ENCODE measurements at places on chromosomes 11 and 22.

- no peak for DNase-seq
Observed at GRCh38 chr11:106656646-106657045, 361.6 kb downstream of the GUCY1A2 start.

GRCh38 chr22:28329186-28330073 lies 350.2 kb downstream of the TTC28 start:
- no peak for DNase-seq

DNA sequence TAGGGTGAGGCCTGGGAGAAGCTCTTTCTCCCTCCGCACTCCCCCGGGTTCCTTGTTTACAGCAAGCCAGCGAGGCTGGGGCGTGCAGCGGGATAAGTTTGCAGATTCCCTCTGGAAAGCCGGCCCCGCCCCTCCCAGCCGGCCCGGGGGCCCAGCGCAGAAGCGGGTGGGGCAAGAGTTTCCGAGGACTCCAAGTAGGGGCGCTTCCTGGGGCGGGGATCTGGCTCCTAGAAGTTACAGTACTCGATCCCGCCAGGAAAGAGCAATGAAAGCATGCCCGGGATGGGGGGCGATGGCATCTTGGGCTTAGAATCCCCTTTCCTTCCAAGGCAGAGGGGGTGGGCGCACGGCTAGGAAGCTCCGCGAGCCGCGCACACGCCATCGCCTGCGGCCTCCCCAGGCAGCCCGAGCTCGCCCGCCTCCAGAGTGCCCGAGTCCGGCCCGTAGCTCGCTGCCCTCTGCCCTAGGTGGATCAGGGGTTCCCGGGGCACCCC lies 385 bp downstream of the TST start:
- DNase-seq: no peak

DNA sequence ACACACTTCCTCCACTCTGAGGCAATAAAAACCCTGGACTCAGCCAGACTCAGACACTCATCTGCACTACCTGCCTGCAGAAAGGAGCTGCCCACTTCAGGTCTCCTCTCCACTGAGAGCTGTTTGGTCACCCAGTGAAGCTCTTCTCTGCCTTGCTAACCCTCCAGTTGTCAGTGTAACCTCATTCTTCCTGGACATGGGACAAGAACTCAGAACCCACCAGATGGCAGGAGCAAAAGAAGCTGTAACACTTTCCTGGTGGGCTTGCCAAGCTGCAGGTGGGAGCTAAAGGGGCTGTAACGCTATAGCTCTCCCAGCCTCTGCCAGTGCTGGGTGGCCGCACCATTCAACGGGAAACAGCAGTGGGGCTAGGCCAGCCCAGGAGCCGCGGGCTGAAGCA lies 89.7 kb downstream of the CCDC73 start:
- no peak for DNase-seq

GRCh38 chr11:47259232-47259977 lies 1.6 kb downstream of the NR1H3 start:
- peak; percentile 77 for DNase-seq

- DNase-seq: no peak
Observed at GRCh38 chr22:50032109-50032871, 19.7 kb upstream of the IL17REL start.

DNA sequence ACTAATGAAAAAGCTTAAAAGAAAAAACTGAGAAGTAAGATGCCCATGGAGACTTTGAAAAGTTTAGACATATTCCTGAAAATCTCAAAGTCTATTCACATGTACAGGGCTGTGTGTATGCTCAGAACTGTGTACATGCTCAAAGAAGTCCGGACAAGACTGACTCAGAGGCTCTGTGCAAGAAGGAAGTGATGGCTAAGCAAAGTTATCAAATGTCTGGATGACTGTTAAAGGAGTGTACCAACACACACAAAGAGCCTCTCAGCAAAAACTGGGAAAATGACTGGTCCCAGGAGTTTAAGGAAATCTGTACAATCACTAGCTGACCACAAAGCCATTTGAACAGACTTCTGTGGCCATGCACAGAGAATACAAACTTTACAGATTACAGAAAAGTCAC lies 33.1 kb upstream of the ARHGAP32 start:
- no peak for DNase-seq

DNA sequence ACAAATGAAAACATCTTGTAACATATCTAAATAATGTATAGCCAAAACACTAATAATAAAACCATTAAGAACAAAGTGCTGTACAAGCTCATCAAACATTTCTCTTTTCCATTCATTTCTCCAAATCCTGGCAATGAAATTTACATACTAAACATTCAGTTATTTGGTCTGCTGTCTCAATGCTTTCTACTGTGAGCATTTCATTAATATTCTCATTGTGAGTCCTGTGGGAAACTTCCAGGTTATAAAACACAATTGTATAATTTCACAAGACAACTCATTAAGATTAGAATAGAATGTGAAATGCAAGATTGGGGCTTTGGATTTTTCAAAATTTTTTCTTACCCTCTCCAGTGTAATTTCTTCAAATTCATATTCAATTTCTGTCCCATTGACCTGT lies 876.9 kb upstream of the CCDC90B start:
- no peak for DNase-seq

GRCh38 chr11:130124096-130124495 lies 35.5 kb upstream of the ST14 start:
- DNase-seq: no peak

GRCh38 chr11:30128269-30128932 lies 102.4 kb upstream of the FSHB start:
- peak; percentile 15 for DNase-seq

- DNase-seq: no peak
Observed at GRCh38 chr11:94788396-94788795, 20.2 kb downstream of the AMOTL1 start.

- DNase-seq: no peak
Observed at GRCh38 chr11:64297699-64298358, 2.3 kb upstream of the CATSPERZ start.

DNA sequence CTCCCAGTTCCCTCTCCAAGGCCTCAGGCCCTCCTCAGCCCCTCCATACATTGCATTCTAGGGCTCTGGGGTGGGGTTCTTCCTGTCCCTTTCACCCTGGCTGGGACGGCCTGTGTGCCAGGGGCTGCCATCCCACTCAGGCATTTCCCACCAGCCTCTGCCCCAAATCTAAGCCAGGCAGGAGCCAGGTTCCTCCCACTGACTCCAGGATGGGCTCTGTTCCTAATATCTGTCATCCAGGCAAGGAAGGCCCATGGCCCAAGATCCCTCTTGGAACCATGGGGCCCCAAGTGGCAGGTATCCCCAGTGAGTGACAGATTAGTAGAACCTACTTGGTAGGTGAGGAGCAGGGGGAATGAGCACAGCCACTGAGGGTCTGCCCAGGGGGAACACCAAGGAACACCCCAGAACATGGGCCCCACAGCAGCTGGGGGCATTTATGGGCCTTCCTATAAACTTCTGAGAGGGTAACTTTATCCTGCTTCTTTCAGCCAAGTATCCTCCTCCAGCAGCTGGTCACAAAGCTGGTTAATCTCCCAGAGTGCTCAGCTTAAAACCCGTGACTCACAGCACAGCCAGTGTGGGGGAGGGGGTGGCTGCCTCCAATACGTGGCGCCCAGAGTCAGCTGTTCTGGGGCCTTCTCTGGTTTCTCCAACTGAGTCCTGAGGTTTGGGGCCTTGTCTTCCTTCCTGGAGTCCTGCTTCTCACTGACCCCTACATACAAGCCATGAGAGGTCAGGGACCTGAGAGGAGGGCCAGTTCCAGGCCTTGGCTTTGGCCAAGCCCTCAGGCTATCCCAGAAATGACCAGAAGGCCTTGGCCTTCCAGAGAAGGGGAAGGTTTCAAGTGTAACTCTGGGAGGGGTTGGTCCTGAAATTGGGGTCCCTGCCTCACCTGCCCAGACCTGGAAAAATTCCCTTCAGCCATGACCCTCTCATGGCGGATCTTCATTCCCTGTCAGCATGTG lies 19.9 kb upstream of the MYOD1 start:
- DNase-seq: no peak

DNA sequence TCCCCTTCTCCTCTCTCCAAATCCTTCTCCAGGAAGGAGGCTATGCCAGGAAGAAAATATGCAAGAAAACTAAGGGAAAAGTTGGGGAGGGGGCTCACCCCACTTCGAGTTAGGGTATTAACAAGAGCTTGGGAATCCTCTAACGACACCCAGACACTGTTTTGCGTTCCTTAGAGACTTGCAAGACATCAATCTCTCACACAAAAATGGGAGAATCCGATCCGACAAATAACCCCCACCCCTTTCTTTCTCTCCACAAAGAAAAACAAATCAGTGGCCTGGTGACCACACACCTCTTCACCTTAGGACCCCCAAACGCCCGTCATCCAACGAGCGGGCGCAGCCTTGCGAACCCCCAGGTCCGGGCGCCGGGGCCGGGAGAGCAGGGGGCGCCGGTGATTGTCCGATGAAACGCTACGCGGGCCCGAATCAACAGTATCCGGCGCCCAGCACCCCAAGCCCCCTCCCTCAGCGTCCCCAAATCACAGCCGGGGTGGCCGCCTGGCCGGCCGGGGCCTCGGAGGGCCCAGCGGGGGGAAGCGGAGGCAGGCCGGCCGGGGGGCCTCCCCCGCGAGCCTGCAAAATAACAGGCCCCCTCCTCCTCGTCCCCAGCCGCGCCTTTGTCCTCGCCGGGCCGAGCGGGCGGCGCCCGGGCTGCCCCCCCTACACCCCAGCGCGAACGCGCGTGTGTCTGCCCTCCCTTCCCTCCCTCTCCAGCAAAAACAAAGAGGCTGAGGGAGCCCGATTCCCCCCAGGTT lies 690 bp downstream of the CSNK1E start:
- peak; percentile 78 for DNase-seq

DNA sequence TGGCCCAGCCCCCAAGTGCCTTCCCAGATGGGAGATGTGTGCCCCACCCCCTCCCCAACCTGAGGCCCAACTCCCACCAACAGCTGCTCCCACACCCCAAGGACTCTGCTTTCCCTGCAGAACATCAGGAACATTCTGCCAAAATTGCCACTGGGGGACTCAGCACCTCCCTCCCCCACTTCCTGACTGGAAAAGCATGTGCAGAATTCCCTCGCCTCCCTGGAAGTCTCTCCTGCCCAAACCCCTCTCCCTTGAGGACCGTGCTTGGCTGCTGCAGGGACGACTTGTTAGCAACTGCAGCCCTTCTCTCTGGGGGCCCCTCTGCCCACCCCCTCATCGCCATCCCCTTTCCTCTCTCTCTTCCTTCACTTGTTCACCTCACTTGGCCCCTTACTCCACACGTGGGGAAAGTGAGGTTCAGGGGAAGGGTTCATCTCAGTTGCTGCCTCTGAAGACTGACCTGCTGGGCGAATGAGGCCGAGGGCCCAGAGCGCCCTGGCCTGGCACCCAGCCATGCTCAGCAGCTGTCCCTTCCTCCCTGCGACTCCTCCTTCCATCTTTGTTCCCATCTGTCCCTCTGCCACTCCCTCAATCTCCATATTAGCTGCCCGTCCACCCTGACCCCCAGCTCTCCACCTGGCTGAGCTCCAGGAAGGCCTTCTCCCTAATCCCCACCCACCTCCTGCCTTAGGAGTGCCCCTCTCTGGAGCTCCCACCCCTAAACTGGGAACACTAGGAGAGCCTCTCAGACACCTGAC lies 105.1 kb downstream of the CHST1 start:
- DNase-seq: no peak

DNA sequence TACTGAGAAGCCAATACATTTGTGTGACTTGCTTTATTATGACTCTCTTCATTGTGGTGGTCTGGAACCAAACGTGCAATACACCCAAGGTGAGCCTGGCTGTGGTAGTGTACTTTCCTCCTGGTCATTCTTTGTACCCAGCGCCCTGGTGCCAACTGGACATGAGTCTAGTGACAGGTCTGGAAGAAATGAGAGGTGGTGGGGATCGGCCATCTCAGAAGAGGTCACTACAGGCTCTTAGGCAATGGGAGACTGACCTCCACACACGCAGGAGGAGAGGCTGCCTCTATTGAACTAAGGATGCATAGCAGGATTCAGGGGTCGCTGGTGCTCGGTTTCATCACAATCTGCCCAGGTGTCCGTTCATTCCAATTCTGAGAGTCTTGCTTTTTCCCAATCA lies 56.4 kb upstream of the RTL6 start:
- no peak for DNase-seq

GRCh38 chr22:42080287-42080686 lies 787 bp downstream of the SMDT1 start:
- DNase-seq: no peak

- no peak for DNase-seq
Observed at GRCh38 chr22:24989541-24989951, 37.0 kb downstream of the KIAA1671 start.

- peak; percentile 69 for DNase-seq
Observed at GRCh38 chr11:69909561-69910518, 90.6 kb upstream of the FGF3 start.

GRCh38 chr22:23683545-23683944 lies 7.3 kb upstream of the RGL4 start:
- no peak for DNase-seq

DNA sequence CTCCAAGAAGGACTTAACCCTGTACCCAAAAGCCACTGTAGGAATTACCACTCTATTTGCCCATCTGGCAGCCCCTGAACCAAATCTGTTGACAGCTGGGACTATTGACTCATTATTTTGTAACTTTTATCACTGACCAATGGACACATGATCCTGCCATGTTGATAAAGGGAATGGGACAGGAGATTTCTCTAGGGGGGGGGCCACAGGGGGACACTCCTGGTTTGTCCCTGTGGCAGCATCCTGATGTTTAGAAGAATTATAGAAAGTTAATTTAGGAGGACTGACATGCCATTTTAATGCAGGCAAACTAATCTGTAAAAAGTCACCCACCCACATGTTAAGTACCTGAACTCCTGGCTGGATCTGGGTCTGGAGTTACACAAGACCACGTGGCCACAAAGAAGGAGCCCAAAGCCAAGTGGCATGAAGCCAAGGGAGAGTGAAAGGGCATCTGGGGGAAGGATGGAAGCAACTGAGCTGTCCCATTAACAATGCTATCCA lies 558.1 kb downstream of the ETS1 start:
- no peak for DNase-seq

GRCh38 chr11:85723088-85723487 lies 37.1 kb upstream of the CCDC89 start:
- DNase-seq: no peak

GRCh38 chr11:91220476-91221202 lies 997.8 kb upstream of the CHORDC1 start:
- DNase-seq: no peak

- DNase-seq: no peak
Observed at GRCh38 chr22:27779643-27780042, 21.9 kb downstream of the MN1 start.

- no peak for DNase-seq
Observed at GRCh38 chr11:38538866-38539680, 1941.0 kb upstream of the RAG2 start.

DNA sequence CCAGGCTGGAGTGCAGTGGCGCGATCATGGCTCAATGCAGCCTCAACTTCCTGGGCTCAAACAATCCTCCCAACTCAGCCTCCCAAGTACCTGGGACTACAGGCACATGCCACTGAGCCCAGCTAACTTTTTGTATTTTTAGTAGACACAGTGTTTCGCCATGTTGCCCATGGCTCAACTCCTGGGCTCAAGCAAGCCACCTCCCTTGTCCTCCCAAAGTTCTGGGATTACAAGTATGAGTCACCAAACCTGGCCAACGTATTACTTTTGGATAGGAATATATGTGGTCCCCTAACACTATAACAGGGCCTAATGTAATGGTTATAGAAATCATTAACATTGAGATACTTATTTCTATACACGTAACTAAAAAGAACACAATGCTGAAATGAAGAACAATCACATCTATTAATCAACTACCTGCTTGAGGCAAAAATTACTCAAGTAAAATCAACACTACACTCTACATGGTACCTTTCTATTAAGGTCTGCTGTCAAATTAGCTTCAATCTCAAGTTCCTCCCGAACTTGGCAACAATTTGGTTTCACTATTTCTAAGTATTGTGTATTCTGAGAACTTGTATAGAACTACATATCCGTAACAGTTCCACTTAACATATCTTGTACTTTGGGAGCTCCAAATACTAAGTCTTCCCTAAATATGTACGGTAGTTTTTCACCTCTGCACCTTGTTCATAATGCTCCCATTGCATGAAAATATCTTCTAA lies 124.9 kb downstream of the FCHSD2 start:
- no peak for DNase-seq
